ENCODE measurements at places on chromosomes 2 and 18. TPM values are rescaled to one million over a fixed set of nuclear protein-coding genes. Genes with fewer than 3 reads are reported as not detected.
A peak's percentile ranks its signal among the peaks of the same experiment; 100 is the strongest.

DNA sequence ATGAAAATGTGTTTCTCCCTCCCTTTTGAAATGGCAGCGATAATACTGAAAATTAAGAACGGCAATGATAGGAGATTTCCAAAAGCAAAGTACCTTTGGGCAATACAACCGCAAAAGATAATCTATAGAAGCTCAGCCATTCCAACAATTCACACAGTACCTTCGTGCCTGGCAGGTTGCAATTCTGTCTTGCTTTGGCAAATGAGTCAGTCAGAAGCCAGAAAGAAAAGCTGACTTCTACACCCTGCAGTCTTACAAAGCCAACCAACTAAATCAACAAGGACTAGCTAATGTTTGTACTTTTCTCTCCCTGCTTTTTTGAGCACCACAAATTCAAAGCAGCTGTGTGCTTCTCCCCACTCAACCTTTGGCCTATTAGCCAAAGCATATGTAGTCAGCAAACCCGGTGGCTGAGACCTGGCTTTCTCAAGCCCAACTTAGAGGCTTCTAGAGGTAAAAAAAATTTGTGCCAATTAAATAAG, 25.7 kb upstream of the ID2 start:
- peak; percentile 71 for DNase-seq

GRCh38 chr2:221200184-221200839, 371.8 kb downstream of the EPHA4 start:
- no peak for DNase-seq

GRCh38 chr2:171347591-171348032, 86.2 kb downstream of the METTL8 start:
- DNase-seq: peak; percentile 90

DNA sequence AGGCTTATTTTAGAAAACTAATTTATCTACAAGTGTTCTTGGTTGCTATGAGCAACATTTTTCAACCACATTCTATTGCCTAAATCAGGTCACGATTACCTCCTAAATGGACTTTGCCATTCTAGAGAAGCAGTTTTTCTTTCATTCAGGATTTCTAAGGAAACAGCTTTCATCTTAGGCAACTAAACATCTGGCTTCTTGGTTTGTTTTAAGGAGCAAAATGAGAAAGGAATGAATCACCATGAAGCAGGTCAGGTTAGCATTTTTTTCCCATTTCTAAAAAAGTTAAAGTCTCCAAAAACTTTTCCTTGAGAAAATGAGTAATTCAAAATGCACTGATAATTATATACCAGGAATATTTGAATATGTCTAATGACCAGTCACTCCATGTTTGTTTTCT, 114.8 kb downstream of the GAREM1 start:
- DNase-seq: no peak

GRCh38 chr2:69700381-69700780, 41.6 kb upstream of the ANXA4 start:
- DNase-seq: no peak

DNA sequence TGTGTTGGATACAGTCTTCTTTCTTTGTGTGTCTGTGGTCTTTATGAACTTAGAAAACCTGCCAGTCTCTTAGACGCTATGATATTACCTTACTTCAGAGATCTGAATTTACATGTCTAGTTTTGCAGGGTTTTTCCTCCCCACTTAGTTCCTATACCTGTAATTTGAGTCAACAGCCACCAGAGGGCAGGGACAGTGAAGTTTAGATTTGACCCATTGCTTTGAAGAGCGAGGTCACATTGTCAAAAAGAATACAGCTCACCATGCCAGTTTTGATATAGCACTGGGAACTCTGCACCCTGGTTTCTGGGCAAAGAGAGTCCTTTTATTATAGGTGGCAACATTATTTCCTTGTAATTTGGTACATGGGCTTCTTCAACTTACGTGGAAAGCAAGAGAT, 102.3 kb downstream of the MAPK4 start:
- peak; percentile 13 for DNase-seq

DNA sequence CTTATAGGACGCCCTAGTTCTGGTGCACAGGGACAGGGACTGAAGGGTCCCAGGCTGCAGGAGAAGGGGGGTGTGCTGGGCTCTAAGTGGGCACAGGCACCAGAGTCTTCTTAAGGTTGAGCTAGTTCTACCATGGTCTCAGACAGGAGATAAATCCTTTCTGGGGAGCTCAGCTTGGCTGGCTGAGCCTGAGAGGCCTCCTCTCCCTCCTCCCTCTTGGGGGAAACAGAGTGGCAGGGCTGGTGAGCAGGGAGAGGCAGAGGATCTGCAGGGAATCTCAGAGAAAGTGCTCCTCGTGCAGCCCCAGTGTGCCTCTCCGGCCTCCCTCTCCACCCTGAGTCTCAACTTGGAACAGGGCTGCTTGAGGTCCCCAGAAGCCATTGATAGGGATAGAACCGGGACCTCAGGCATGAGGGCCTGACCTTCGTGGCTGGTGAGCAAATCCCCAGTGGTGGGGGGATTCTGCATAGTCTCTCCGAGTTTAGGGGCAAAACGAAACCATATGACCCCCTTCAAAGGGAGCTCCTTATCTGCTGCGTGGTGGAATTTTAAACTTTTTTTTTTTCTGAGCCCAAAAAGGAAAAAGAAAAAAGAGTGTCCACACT, 2.0 kb downstream of the GDF7 start:
- no peak for DNase-seq

GRCh38 chr18:2843146-2843545, 3.7 kb upstream of the EMILIN2 start:
- no peak for DNase-seq

GRCh38 chr2:168587307-168587706, 131.2 kb downstream of the CERS6 start:
- no peak for DNase-seq

GRCh38 chr2:114316532-114317300, 125.7 kb upstream of the DPP10 start:
- DNase-seq: no peak

GRCh38 chr2:206392118-206392517, 51.2 kb upstream of the ADAM23 start:
- DNase-seq: peak; percentile 53

DNA sequence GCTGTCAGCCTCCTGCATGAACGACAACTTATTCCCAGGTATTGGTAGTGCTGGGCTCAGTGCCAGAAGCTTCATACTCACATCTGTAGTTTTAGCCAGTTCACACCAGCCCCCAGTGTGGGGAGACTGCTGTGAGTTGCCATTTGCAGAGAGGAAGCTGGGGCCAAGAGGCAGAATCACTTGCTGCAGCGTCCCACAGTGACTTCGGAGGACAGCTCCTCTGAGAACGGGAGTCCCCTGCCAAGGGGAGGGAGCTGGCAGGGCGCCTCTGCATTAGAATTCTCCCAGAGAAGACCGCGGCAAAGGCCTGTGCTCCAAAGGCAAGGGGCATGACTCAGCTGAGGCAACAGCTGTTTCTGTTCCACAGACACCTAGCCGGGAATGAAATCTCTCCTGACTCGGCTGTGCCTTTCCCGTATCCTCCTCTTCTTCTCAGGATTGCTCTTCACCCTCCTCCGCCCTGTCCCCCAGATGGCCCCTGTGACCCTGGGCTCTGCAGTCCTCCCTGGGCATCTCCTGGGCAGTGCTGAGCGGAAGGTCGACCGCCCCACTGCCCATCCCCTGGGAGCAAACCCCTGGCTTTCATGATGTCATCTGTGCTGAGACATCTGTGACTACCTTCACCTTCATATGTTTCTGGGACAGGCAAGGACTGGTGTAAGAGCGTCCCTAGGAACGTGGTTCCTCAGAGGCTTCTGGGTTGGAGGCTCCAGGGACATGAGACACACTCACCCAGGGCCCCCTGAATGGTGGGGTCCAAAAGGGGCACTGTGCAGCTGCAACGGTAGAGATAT, 18.0 kb downstream of the MAL start:
- DNase-seq: peak; percentile 84

- no peak for DNase-seq
These were observed 282.8 kb downstream of the AGPS start for GRCh38 chr2:177675350-177675821.

- DNase-seq: peak; percentile 21
These were observed 662 bp downstream of the ACVR2A start for GRCh38 chr2:147845411-147845971.

DNA sequence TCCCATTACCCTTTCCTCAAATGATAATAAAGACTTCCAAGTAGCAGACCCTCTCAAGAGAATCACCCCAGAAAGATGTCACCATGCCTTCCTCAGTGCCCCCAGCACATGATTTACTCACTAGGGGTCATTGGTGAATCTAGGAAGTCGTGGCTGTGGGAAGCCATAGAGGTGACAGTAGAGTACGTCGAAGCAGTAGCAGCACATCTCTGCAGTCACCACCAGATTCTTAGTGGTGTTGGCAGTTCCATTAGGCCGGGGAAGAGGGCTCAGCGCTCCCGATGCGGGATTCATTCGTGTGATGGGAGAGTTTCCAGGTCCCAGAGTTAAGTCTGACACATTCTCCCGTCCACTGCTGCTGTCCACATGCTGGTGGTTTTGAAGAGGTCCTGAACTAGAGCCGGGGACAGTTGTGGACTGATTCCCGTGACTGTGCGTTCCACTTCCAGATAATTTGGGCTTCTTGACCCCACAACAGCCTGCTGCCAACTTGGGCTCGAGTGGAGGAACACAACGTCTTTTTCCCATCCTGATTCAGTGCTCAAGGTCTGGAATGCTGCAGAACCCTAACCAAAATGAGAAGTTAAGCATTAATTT, 12.0 kb downstream of the AMMECR1L start:
- no peak for DNase-seq

DNA sequence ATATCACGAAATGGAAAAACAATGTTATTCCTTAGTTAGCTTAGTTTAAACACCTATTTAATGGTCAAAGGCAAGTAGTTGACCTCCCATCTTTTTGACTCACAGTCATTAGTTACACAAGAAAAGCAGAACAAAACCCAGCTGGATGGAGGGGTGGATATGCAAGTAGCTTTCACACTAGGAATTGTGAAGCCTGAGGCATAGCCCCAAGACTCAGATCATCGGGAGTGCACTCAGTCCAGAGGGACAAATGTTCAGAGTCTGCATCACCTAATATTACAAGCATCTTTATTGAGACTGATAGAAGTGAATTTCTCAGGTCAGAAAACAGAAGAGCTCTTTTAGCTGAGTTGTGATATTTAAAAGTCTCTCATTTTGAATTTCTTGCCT, 15.5 kb upstream of the CPS1 start:
- no peak for DNase-seq

The CASP10 gene
- 8.5 TPM for total RNA-seq

The PRKCE gene
- total RNA-seq: 30.2 TPM

The RAB6C gene
- not detected for total RNA-seq
